ENCODE measurements at places on chromosomes 7 and 10.

DNA sequence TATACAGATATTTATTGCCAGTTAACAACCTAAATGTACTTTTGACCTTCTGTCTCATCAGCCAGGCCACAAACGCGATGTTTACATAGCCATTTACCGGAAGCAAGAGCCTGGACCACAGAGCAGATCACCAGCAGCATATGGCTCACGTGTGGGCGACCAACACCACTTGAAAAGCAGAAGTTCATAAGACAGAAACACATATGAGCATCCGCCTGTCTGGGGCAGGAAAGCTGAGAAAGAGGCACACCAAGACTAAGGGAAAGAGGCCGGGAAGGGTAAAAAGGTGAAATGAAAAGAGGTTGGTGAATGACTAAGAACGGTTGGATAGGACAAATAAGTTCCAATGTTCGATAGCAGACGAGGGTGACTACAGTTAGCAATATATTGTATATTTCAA is 1.3 kb downstream of the ABCB1 start:
- no peak for DNase-seq

- peak; percentile 44 for DNase-seq
Observed at GRCh38 chr7:94338921-94339371, 55.7 kb upstream of the COL1A2 start.

DNA sequence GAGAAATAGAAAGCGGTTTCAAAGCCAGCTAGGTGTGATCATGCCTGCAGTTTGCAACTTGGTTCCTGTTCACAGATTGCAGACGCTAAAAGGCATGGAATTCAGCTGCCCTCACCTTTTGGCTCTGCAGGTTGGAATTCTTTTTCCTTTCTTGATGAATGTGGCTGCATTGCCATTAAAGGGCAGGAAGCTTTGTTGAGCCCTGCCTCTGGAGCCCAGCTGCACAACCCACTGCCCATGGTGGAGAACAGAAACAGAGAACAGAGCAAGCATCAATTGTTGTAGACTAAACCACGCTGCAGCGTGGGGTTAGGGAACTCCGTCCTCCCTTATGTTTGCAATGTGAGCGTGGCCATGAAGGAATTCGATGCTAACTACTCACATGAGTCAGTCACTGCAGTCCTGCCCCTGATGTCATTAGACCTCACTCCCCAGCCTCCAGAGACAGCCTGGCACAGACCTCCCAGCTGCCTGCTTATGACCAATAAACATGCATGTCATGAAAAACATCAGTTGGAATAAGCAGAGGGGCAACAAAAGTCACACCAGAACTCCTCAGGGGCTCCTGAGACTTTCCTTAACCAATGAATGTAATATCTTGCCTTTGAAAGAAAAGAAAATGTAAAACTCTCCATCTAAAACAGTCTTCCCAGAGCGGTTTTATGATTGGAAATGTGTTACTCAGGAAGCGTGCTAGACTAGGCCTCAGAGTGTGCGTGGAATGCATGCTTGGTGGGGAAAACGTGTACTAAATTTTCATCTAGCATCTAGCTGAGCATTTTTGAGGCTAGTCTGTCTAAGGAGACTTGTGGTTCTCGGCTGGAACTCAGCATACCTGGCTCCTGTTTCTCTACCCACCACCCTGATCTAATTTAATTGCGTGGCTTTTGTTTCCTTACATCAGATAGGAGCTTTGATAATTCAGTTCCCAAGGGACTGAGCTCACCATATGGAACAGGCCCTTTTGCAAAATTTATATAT is 232.2 kb downstream of the KIAA1217 start:
- no peak for DNase-seq

GRCh38 chr7:124086843-124087242 is 54.0 kb upstream of the TMEM229A start:
- DNase-seq, result no peak

DNA sequence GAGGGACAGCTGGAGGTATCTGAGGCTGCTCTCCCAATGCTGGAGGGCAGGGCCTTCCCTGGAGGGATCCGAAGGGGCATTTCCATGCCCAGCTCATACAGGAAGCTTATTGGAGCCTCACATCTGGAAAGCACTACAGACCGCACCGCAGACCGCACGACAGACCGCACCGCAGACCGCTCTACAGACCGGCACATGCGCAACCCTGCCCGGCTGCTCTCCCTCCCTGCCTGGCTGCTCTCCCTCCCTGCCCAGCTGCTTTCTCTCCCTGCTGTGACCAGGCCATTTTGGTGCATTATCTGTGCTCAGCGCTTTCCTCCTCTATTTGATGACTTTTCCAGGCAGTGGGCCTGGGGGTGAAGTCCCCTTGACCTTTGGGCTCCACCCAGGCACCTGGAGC is 39.6 kb upstream of the EN2 start:
- DNase-seq, result no peak

GRCh38 chr10:77837248-77837924 is 89.2 kb downstream of the DLG5 start:
- DNase-seq, result no peak

DNA sequence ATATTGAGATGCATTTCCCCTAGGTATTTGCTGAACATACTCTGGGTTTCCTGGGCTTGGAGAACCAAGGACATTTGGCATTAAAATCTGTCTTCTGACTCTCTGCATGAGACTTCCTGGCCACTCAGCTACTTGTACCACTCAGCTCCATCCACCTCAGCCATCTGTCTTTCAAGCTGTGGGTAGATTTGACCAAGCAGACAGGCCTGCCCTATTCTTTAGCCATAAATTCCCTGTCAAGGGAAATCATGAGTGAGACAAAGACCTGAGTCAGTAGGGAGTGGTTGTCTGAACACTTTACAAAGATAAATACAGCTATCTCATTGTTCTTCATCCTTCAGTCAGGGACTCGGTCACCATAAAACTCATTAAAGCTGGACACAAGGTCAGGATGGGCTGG is 399.1 kb downstream of the GPAM start:
- DNase-seq, result no peak

DNA sequence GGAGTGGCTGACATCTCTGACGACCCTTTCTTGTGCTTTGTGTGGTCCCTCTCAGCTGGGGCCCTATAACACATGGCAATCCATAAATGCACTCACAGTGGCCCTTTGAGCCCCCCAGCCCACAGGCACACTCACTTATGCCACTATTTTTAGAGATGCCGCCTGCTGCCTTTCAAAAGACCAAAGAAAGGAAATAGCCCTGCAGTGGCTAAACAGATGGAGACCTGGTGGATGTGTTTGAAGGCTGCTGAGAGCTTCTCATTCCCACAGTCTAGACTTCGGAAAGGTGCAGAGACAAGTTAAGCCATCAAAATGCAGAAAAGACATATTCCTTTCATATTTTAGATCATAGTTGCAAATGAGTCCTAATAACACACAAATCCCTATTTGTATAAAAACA is 42.0 kb upstream of the PDZD8 start:
- no peak for DNase-seq

All from BJ (cell line).